ENCODE measurements at places on chromosomes 12 and 14.

DNA sequence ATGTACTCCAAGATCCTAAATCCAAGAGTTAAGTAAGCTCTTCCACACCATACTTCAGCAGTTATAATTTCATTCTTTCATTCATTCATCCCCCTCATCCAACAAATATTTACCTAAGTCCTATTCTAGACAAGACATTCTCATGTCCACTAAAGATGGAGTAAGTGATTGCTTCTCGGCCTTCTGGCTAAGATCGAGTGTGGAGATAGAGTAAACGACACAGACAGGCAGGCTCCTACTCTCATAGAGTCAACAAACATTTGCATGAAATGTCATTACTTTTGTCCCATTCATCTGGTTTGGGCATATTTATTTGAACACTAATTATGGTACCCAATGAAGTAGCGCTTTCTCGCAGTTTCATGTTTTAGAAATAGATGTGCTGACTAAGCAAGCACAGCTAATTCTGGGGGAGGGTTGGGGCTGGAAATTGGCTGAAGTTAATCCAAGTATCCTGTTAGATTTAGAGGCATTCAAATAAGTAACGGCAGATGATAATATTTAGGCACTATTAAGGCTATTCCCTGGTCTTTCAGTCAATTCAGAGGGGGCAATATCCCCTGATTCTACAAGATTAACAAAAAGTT, 176.5 kb downstream of the CEP128 start:
- DNase-seq: no peak

DNA sequence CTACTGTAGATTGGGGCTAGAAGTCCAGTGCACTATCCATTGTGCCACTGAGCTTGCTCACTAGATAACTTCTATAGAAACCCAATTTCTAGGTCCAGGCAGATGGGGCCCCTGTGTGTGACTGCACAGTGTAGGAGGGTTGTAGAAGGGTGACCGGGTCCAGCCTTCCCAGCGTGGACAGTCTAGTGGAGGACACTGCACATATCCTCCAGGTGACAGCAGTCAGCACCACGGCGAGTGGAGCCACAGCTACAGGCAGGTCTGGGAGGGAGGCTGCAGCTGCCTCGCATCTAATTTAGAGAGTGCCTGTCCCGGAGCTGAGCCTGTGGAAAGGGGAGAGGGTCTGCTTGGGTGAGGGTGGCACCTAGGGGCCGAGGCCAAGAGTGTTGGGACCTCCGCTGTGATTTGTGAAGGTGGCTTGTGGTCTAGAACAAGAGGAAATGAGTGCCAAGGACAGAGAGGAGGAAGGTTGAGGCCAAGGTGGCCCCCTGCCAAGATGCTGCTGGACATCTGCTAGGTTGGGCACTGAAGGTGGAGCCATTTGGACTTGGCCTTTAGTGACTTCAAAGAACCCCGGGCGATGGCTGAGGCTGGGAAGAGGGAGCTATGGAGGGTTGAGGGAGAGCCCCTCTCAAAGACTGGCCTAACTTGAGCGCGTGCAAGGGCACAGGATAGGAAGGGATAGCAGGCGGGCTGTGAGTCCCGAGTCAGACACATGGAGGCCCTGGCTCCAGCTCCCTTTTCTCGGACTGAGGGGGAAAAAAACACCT, 46.0 kb upstream of the TRAF3 start:
- DNase-seq: no peak

- no peak for DNase-seq
These were observed 86.0 kb downstream of the SLCO1A2 start for GRCh38 chr12:21248679-21249078.

- DNase-seq: no peak
These were observed 15.9 kb downstream of the ERGIC2 start for GRCh38 chr12:29365091-29365490.

DNA sequence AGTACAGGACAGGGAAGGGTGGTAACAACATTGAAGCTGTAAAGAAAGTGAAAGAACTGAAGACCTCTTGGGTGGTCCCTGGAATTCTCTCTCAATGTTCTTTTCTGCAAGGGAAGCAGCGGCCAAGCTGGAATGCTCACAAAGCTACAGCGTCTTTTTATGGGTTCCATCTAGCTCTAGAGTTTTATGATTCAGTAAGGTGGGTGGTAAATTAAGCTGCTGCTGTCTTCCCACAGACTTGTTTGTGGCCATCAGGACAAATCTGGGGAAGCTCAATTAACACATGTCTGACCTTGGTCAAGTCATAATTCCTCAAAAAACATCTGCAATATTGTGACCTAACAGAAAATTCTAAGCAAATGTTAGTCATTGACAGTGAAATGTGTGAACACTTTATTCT, 139.1 kb downstream of the MED13L start:
- DNase-seq: no peak

- DNase-seq: no peak
These were observed 258.4 kb upstream of the CRY1 start for GRCh38 chr12:107351713-107352112.

DNA sequence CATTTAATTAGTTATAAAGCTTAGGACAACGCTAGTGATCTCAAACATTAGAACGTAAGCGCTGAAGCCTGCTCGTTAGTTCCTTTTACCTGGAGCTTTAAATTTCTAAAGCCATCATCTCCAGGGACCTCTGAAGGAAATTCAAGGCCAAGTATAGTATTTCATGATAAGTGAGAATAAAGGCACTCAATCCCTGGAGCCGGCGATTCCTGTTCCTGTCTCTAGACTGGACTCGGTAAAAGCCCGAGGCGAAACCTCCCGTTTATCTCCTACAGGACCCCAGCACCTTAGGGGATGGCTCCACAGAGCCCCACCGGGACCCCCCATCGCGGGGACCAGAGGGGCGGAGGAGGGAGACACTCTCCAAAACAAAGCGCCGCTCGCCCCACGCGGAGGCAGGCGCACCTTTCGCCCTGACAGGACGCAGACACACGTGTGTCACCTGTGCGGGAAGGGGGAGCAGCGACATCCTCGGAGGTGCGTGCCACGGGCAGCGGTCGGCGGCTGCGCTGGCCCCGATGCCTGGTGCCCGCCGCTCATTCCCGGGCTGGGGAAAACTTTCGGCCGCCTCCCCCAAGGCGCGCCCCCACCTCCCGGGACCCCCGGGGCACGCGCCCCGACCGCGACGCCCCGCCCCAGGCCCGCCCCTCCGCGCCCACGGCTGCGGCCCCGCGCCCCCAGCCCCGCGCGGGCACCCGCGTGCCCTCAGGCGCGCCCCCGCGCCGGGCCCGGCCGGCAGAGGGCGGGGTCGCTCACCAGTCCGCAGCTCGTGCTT, 678 bp downstream of the RPS6KA5 start:
- DNase-seq: no peak

GRCh38 chr14:79788346-79788745, 423.0 kb downstream of the DIO2 start:
- DNase-seq: no peak

DNA sequence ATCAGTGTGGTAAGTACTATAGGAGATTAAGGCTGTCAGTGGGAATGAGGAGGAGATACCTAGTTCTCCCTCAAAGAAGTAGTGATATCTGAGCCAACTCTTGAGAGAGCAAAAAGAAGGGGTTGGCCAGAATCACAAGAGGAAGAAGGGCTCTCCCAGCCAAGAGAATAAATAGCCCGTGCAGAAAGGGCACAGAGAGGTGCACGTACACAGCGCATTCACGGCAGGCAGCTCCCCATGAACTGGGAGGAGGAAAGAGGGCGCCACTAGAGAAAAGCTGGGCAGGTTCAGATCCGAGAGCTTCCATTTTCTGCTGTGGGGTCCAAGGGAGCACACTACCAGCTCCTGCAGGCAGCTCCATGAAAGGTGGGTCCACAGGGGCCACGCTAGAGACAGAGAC, 59.9 kb downstream of the PPP2R5E start:
- DNase-seq: no peak

DNA sequence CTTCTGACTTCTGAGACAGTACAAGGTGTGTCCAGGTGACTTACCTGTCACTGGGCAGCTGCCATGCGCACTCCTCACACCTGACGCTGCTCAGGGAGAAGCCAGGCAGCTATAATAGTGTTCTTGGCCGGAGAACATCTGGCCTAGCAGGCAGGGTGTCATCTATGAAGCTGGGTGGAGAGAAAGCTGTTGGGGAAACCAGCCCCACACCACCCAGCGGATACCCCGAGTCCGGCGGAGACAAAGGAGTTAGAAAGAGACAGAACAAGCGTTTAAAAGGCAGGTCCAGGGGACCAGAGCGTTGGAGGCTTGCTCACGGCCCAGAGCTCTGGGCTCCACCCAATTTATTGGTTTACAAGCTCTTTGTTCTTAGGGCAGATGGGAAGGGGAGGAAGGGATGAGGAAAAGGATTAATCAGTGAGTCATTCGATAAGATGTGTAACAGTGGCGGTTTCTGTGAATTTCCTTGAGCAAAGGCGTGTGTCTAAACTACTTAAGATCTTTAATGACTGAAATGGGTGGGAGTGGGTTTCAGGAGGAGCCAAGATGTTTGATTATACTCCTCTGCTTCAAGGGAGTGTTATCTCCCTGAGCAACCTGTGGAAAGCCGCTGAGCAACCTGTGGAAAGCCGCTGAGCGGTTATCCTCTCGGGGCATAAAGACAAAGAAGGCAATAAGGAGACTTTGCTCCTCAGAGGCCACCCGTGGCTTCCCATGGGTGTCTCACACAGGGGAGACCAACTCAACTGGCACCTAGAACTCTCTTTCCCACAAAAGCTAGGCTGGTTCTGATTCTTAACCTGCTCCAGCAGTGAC, at the start of gene GALNT8:
TSS of gene GALNT8 (plus strand) at position 580 of the 816 bp plus-strand sequence. CDS start 278 bp downstream, outside the sequence.
- no peak for DNase-seq

- DNase-seq: no peak
These were observed 1244.4 kb upstream of the SEL1L start for GRCh38 chr14:82778008-82778590.

DNA sequence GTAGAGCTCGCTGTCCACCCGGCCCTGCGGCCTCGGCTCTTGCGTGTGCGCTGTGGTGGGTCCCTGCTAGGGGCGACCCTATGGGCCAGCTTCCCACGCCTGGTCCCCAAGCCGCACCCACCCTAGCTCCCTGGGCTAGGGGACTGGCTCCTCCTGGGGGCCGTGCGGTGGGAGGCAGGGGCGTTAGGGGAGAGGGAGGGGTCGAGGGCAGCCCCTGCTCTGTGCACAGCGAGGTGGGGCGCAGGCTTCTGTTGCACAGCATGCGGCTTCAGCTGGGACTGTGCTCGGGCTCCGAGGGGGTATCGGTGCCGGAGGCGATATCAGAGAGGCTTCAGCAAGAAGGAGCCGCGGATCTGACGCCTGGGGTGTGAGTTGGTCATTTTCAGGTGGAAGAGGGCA, 86.1 kb downstream of the ALG10 start:
- DNase-seq: no peak

DNA sequence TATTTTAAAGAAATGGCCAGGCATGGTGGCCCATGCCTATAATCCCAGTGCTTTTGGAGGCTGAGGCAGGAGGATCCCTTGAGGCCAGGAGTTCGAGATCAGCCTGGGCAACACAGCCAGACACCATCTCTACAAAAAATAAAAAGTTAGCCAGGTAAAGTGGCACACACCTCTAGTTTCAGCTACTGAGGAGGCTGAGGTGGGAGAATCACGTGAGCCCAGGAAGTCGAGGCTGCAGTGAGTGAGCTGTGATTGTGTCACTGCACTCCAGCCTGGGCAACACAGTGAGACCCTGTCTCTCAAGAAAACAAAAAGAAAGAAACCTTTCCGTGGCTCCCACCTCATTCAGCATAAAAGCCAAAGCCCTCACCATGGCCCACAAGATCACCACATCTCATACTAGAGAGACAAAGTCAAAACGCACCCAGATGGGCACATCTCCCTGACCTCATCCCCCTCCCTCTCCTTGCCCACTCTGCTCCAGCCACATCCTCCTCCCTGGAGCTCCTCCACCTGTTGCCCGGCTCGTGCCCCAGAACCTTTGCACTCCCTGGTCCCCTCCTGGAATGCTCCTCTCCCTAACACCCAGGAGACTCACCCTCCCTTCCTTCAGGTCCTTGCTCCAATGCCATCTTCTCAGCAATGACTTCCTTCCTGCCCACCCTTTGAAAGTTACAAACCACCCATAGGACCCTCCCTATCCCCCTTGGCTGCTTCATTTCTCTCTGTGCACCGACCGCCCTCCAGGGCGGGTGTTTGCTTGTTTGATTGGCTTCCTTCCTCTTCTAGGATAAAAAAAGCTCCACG, 4.8 kb upstream of the SCARB1 start:
- DNase-seq: no peak

- no peak for DNase-seq
These were observed 314.7 kb upstream of the ATP2B1 start for GRCh38 chr12:90023207-90023900.

All from NCI-H2029 treated with DMSO at 0.1 percent for 48 hours (cell line).